ENCODE measurements at places on chromosomes 12 and 14.

- no peak for DNase-seq
These were observed 58.1 kb downstream of the HSP90AA1 start for GRCh38 chr14:102028733-102029132.

DNA sequence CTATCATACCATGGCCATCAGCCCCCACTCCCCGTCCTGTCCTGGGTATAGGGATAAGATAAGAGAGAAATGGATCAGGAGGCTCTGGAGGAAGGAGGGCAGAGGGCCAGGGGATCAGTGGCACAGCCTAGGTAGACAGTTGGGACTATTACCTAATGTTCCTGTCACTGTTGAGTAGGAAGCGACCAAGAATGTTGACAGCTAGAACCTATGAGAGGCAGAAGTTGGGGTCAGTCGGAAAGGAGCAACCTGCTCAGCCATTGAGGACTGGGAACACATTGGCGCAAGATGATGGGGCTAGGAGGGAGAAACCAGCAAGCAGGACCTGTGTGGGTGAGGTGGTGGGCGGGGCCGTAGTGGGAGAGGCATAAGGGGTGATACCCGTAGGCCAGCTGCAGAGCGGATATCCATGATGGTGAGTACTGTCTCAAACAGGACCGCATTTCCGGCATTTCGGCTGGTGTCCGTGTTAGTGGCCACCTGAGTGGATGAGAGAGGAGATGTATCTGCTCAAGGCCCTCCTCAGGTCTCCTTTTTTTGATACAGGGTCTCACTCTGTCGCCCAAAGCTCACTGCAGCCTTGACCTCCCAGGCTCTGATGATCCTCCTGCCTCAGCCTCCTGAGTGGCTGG is 3.3 kb downstream of the AP1G2 start:
- DNase-seq: no peak

GRCh38 chr14:96757456-96757855 is 39.7 kb upstream of the VRK1 start:
- no peak for DNase-seq

- DNase-seq: no peak
These were observed 157.0 kb upstream of the E2F7 start for GRCh38 chr12:77222336-77222735.

DNA sequence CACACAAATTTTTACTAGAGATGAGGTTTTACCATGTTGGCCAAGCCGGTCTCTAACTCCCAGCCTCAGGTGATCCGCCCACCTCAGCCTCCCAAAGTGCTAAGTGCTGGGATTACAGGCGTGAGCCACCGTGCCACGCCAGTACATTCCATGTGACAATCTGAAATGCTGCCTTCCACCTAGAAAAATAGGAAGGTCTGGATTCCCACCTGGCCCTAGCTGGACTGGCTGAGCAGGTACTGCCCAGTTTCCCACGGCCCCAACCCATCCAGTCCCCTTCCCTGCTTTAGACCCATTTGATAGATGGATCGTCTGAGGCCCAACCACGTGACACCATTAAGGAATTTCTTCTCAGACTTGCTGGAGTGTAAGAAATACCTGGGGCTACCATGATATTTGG is 55.4 kb downstream of the KDM2B start:
- DNase-seq: no peak

GRCh38 chr12:76026643-76027063 is 4.9 kb downstream of the PHLDA1 start:
- no peak for DNase-seq
